ENCODE measurements at places on chromosomes 7 and 10.

- no peak for DNase-seq
Observed at GRCh38 chr10:68176797-68177196, 55.1 kb downstream of the ATOH7 start.

GRCh38 chr10:119383174-119383856 lies 159.2 kb downstream of the RGS10 start:
- DNase-seq: no peak

DNA sequence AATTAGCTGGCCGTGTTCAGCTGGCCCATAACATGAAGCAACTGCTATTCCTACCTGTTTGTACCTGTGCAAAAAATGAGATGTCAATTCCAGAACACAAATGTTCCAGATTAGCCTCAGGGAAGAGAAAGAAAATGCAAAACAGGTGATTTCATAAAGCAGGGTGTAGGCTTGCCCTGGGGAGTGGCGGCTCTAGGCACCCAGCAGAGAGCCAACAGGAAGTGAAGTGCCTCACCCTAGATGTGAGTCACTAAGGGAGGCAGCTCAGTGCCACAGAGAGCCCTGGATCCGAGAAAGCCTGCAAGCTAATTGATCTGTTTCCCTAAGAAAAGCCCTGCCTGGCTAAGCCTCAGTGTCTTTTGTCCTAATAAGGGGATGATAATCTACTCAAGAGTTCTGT lies 240.0 kb downstream of the ARHGAP21 start:
- DNase-seq: peak; percentile 36

DNA sequence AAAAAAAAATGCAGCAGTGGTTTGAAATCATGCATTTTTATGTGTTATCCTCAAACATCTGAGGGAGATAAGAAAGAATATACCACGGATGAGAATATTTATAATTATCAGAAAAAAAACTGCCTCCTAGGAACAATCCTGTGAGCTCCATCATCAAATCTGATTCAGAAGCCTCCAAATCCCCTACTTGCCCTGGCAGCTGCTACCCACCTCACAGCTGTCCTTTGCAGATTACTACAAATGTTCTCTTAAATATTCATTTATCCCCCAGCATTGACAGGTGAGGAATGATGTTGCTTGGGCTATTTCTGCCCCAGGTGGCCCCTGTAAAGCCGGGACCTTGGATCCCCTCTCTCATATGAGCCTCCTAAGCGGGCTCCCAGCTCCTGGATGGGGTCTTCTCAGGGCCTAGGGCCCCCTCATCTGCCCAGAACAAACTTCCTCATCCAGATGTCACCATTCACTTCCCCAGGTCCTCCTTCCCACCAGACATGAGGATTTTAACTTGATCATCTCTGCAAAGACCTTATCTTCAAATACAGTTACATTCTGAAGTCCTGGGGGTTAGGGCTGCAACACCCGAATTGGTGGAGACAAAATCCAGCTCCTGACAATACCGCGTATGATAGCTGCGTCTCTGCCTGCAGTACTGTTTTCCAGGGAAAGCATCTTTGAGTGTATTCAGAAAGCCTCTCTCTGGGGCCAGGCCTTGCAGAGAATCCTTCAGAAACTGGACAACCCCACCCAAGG lies 81.9 kb upstream of the INSIG1 start:
- no peak for DNase-seq

DNA sequence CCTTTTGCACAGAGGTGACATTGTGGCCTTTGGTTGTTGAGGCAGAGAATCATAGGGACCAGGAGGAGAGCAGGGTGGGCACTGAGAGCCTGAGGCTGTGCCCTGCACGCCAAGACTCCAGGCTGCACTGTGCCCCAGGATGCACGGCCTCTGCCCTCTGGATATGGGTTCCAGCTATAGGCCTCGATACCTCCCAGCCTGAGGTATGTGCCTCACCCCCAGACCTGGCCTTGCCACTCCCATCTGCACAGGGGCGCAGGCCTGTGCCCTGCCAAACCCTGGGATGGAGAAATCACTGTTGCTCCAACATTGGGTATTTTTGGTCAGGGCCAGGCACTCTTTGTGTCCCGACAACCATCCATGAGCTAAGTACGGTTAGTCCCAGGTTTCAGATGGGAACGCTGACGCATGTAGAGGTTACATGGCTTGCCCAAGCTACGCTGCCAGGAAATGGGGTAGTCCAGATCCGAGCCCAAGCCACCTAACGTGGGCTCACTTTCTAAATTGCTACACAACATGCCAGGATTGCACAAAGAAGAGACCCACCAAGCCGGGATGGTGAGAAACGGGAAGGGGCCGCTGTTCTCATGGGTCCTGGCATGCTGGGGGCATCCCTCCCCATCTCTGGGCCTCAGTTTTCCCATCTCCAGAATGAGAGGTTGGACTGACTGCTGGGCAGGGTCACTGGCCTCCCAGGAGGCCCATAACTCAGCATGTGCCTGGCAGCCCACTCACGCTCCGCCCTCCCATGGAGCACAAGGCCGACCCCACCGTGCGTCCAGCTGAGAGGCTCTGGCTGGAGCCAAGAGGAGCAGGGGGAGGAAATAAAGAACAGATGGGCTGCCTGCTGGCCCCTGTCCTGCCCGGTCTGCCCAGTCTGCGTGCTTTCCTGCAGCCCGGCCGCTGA lies 44.2 kb downstream of the ZCCHC24 start:
- DNase-seq: no peak

- DNase-seq: no peak
Observed at GRCh38 chr10:68784476-68784875, 42.9 kb upstream of the STOX1 start.

- DNase-seq: no peak
Observed at GRCh38 chr10:125236091-125236490, 75.7 kb upstream of the CTBP2 start.

- DNase-seq: no peak
Observed at GRCh38 chr7:155145477-155146255, 75.5 kb downstream of the HTR5A start.

GRCh38 chr7:152313831-152314604 lies 121.8 kb downstream of the KMT2C start:
- no peak for DNase-seq

- no peak for DNase-seq
Observed at GRCh38 chr7:156515911-156516790, 124.4 kb upstream of the RNF32 start.

GRCh38 chr7:150945853-150946420 lies 32.2 kb downstream of the KCNH2 start:
- no peak for DNase-seq

GRCh38 chr10:59175538-59176240 lies 754 bp upstream of the PHYHIPL start:
- no peak for DNase-seq

- no peak for DNase-seq
Observed at GRCh38 chr7:140685407-140686087, 11.0 kb upstream of the NDUFB2 start.

DNA sequence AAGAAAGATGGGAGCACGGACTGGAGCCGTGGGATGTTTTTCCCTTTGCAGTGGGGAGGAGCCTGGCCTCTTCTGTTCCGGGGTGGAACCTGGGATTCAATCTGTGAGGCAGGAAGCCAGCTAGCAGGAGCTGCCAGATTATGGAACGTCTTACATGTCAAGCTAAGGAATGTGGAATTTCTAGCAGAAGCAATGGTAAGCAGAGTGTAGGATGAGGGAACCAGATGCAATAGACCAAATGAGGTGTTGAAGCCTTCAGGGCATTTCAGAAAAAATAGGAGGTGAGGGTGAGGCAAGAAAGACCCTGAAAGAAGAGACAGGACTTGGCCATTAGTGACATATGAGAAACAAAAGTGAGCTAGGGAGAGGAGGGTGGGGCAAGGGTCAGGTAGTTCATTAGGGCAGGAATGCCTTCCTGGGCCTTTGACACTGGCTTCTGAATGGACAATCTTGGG lies 105.5 kb downstream of the CHN2 start:
- no peak for DNase-seq

DNA sequence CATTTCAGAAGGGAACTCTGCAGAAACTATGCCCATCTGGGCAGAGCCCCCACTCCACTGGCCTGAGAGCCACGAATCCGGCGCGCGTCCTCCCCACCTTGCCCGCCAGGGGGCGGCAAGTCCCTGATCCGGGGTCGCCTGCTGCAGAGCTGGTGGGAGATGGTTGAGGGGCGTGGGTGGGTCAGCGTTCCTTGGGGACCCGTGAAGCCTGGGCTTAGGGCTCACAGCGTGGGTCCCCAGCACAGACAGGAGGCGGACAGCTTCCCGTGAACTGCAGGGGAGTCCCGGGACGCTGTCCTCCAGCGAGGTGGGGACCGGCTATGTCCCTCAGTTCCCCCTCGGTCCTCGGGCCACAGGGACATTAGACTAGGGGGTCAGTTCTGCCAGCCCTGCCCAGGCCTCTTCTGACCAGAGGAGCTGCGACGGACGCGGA lies 585 bp upstream of the POP7 start:
- peak; percentile 39 for DNase-seq

DNA sequence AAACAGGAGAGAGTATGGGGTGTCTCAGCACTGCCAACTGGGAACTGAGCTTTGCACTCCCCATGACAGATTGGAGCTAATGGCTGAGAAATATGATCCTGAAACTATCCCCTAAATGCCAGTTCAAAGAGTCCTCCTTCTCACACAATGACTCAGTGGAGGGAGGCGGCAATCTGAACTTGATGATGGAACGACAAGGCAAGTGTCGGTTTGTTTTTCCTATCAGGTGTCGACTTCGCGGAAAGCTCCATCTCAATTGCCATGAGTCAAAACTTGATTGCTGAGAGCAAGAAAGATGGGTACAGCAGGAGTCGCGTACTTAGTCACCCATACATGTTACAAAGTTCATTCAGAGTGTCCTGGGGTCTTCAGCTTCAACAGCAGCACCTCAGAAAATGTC lies 52.5 kb downstream of the NPY start:
- DNase-seq: no peak

DNA sequence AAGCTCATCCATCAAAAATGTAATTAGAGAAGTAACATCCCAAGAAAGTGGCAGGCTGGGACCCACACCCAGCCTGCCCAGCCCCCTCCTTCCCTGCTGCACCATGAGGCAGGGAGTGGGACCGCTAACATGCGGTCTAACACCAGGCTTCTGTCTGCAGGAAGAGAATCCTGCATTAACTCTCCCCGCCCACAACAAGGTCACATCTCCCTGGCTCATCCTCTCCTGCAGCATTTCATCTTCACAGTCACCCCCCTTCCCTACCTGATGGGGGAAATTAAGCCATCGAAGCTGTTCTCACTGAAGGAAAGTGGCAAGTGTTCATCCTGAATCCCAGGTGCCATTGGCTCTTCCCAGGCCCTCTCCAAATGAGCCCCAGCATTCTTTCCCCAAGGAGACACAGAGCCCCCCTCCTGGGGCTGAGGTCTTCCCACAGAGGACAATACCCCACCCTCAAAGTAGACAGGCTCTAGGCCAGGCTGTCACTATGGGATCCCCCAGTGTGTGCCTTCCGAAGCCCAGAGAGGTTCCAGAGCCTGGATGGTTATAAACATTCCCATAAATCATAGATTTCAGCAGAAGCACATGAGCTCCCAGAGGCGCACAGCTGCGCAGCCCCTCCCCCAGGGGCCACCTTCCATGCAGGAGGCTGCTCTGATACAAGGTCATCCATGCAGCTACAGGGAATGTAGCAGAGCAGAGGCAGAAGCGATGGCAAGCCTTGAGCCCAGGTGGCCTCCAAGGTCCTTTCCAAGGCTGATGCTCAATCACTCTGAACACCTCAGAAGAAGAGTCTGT lies 148.0 kb downstream of the OAT start:
- no peak for DNase-seq

DNA sequence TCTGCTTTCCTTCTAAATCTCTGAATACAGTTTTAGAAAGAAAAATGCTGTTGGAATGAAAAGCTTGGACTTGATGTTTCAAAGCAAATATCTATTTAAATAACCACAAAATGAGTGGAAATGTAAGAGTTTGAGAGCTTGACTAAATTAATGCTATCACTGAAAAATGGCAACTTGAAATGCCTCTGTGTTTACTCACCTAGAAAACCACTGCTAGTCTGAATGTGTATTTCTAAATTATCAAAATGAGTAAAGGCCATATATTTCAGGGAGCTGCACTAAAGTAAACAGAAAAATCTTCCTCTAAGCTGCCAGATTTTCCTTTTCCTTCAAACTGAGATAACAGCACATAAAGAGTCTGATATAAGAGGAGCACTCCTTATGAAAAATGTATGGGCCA lies 87.9 kb downstream of the DPY19L1 start:
- no peak for DNase-seq

GRCh38 chr7:47375121-47375938 lies 206.6 kb downstream of the TNS3 start:
- peak; percentile 6 for DNase-seq

DNA sequence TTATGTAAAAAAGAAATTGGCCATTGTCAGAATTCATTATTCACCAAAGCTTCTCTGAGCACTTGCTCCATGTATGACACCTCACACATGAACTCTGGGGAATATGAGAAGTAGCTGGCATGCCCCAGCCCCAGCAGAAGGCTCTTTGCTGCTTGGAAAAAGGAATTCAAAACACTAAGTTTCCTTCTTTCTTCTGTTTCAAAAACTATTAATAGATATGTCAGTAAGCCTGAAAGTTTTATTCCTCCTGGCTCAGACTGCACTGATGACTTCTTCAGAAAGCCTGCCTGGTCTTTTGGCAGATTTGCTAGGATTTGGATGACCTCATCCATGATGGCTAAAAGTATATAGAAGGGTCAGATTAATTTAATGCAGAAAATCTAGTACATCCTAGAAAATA lies 511.0 kb downstream of the GFRA1 start:
- no peak for DNase-seq

DNA sequence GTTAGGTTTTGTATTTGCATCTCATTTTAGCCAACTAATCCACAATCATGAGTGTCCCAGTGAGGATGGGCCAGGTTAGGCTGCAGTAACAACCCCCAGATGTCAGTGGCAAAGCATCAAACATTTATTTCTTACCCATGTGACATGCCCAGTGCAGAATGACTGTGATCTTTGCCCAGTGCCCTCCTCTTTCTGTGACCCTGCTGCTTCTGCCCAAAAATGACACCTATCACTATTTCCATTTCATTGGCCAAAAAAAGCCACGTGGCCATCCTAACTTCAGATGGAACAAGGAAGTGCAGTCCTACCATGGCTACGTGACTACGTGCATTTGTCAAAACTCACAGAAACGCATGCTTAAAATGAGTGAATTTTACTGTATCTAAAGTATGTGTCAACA lies 109.2 kb upstream of the PRR15 start:
- no peak for DNase-seq

GRCh38 chr7:520503-521161 lies 986 bp upstream of the PDGFA start:
- DNase-seq: no peak

DNA sequence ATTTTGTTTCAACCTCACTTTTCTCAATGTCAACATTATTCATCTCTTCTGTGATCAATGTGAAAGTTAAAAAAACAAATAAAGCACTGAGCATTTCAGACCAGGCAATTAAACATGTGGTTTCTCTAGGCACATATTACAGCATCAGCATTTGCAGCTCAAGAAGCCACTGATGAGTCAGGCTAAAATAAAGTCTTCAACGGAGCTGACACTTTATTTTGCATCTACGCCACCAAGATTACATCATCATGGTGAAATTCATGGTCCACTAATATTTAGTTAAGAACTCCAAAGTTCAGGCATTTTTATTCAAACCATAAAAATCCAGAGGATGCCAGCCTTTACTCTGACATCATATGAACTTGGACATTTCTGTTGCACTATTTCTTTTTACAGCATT lies 33.0 kb downstream of the MAGI2 start:
- DNase-seq: peak; percentile 84
